Mesothelial cell of epicardium (in vitro differentiated cells): ENCODE measurements at places on chromosomes 4 and X. TPM values are rescaled to one million over a fixed set of nuclear protein-coding genes. Genes with fewer than 3 reads are reported as not detected.

Gene MOB1B
- 35.3 to 36.9 TPM (median 36.2 TPM) in 3 replicates for total RNA-seq

Gene NUDT11
- total RNA-seq: 16.2 to 18.1 TPM (median 17.1 TPM) in 3 replicates

Gene HELQ
- total RNA-seq: 13.7 to 14.8 TPM (median 14.6 TPM) in 3 replicates

Gene MTTP
- 0.43 to 0.75 TPM in 2 of 3 replicates, not detected in the other for total RNA-seq

Gene SPANXA1
- total RNA-seq: not detected in 3 replicates
